ENCODE measurements at places on chromosomes 1 and 21.
A peak's percentile ranks its signal among the peaks of the same experiment; 100 is the strongest.

- ATAC-seq: peak; percentile 22
Measured at GRCh38 chr1:209675565-209676154, 448 bp downstream of the G0S2 start.

DNA sequence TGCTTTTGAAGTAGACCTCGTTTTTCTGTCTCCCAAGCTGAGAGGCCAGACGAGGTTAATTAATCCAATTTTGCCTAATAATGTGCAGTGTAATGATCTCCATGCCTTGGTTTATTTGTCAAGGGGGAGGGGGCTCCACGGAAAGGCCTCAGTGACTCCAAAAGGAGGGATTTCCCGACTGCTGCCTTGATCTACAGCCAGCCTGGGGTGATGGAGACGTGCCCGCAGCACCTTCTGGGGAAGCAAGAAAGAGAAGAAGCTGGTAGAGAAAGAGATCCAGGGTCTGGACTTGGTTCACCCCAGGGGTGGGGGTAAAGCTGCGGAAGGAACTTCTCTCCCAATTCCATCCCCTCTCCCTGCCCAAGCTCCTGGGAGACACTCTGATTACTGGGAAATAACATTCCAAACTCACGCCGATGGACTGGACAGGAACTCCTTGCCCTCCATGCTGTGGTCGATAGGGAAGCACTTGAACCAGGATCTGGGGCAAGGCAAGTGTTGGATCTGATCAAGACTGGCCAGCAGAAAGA, 44.1 kb upstream of the SIM2 start:
- ATAC-seq: no peak

DNA sequence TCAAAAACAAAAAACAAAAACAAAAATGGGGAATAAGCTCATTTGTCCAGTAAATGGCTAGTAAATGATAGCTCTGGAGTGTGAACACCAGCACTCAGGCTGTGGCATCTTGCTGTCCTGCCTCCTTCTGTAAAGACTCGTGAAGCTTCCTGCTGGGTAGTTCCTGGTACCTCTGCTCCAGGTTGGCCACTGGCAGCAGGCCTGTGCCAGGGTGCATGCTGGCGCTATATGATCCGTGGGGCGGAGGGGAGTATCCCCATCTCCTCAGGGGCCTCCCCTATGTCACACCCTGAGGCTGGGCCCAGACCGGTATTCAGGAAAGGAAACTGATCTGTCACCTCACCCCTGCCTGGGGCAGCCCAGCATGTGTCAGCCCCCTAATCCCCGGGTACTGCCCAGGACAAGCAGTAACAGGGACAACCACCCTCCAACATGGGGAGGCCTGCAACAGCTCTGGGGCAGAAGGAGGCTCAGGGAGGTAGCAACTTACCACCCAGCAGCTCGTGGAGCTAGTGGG, 14.1 kb downstream of the ALPL start:
- ATAC-seq: no peak

GRCh38 chr1:214700437-214700836, 97.4 kb downstream of the CENPF start:
- ATAC-seq: no peak

- no peak for ATAC-seq
Measured at GRCh38 chr1:168134132-168134531, 2.6 kb downstream of the GPR161 start.

GRCh38 chr1:3763351-3764125, 9.0 kb upstream of the SMIM1 start:
- no peak for ATAC-seq

DNA sequence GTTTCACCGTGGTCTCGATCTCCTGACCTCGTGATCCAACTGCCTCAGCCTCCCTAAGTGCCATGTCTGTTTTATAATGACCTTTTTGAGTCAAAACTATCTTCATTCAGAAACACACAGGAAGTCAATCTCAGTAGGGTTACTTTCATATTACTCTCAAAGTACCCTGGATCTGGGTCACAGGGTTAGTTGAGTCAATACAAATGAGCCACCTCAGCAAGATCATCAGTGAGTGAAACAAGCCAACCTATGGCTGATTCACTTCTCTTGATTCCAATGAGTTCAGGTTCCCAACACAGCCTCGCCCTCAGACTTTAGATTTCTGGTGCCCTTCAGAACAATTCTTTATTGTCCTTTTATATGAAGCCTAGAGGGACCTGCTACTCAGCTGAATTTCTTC, 76.9 kb downstream of the ZC3H11B start:
- ATAC-seq: no peak
